Daoy (cell line): ENCODE measurements at places on chromosomes 6 and 20. TPM values are rescaled to one million over a fixed set of nuclear protein-coding genes. Genes with fewer than 3 reads are reported as not detected.

DNA sequence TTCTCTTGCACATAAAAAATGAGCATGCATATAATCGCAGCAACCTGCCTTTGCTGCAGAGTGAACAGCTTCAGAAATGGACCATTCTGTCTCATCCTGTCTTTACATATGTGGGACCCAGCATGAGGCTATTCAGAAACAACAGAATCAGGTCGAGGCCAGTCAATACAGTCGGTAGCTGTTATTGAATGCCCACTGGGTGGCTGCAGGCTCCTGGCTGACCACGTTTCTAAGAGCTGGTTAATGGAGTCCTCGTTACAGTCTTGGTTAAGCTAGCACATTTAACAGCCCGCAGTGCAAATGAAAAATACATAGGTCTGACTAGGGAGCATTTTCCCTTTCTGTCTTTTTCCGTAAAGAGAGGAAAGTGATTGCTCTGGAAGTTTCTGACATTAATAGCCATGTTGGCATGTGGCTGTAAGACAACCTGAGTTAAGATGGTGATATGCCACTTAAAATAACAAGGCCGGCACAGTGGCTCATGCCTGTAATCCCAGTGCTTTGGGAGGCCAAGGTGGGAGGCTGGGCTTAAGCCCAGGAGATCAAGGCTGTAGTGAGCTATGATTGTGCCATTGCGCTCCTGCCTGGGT, 75.0 kb downstream of the SHLD1 start:
- DNase-seq: no peak

KHDC1L gene
- 0.83 TPM in 1 of 2 replicates, not detected in the other for total RNA-seq

GRCh38 chr20:474581-474980, 12.2 kb upstream of the TBC1D20 start:
- DNase-seq: no peak

GRCh38 chr20:29878281-29878741, 1379.2 kb upstream of the DEFB115 start:
- peak; percentile 87 for DNase-seq

PTK7 gene
- total RNA-seq: 59.8 and 61.8 TPM in 2 replicates

GRCh38 chr6:165662041-165662748, 846 bp downstream of the PDE10A start:
- DNase-seq: peak; percentile 64

GRCh38 chr6:106086814-106087175, 659 bp downstream of the PRDM1 start:
- DNase-seq: no peak

FLRT3 gene
- 0.23 and 0.74 TPM in 2 replicates for total RNA-seq

CBLN4 gene
- under 0.01 TPM in 1 of 2 replicates, not detected in the other for total RNA-seq

DNA sequence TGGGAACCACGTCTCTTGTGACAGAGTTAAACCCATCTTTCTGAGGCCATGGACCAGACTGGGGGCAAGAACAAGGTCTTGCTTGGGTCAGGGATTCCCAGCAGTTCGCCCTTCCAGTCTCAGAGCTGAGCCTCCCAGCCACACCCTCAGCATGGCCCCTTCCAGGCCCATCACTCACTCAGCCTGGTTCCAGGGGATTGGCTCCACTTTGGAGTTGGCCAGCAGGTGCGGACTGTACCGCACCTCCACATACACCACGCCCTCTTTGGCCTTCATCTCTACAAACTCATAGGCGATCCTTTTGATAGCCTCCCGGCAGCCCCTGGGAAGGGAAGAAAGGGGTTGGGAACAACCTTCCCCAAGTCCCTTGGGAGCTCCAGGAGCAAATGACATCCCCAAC, 25.2 kb downstream of the ADA start:
- DNase-seq: no peak

- peak; percentile 69 for DNase-seq
Observed at GRCh38 chr6:110491644-110492317, 15.4 kb upstream of the SLC22A16 start.

DNA sequence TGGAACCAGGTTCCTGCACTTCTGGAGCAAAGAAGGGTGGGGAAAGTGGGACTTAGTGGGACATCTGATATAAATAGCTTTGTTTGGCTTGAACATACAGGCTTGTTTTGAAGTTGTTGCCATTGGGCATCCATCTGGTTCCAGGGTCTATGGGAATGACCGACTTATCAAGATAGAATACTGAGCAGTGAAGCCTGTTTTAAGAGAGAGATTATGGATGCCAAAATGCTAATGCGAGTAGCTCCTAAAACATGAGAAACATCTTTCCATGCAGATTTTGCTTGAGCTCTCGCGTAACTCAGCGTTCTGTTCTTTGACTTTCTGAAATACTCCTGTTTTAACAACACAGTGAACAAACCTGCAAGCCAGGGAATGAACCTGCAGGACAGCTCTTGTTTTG, 98.5 kb downstream of the ANKS1A start:
- DNase-seq: no peak

RCAN2 gene
- 1.6 and 2.0 TPM in 2 replicates for total RNA-seq

GRCh38 chr6:13617066-13617465, 1.9 kb downstream of the NOL7 start:
- DNase-seq: no peak

GRCh38 chr6:128918886-128919285, 35.9 kb downstream of the LAMA2 start:
- DNase-seq: no peak

DNA sequence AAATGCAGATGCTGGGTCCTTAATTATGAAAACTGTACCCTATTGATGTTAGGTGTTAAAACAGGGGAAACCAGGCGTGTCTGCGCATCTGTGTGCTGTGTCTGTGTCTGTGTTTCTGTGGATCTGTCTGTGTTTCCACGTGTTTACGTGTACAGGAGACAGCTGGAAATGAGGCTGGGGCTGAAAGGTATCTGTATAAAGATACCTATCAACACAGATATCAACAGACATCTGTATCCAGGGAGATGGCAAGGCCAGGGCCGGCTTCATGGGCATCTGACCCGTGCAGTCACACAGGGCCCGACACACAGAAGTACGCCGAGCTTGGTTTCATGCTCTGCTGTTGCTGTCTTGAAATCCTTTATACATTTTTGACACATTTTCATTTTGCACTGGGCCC, 48.6 kb downstream of the BMP7 start:
- no peak for DNase-seq

DNA sequence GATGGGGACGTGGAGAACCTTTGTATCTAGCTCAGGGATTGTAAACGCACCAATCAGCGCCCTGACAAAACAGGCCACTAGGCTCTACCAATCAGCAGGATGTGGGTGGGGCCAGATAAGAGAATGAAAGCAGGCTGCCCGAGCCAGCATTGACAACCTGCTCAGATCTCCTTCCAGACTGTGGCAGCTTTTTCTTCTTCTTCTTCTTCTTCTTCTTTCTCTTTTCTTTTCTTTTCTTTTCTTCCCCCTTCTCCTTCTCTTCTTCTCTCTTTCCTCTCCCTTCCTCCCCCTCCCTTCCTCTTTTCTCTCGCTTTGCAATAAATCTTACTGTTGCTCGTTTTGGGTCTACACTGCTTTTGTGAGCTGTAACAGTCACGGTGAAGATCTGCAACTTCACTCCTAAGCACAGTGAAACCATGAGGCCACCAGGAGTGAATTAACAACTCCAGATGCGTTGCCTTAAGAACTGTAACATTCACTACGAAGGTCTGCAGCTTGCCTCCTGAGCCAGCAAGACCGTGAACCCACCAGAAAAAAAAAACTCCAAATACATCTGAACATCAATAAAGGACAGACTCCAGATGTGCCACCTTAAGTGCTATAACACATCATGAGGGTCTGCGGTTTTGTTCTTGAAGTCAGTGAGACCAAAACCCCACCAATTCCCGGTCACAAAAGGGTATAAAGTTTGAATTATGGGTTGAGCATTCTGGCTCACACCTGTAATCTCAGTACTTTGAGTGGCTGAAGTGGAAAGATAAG, 19.6 kb upstream of the SERPINB1 start:
- DNase-seq: no peak

JAG1 gene
- 61.3 and 62.5 TPM in 2 replicates for total RNA-seq

DNA sequence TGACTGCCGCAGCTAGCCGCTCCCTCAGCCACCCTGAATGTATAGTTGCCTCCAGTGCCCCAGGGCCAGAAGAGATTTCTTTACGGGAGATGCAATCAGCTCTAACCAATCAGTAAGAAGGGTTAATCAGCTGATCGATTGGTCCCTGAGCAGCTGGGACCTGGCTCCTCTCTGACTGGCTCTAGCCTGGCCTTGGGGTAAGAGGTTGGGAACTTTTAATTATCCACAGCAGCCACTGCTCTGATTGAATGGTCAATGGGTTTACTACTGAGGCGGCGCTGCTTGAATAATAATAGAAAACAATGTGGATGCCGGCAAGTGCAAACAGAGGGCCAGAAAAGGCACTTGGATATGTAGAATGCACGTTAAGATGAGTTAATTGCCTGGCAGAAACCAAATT, 99.8 kb downstream of the TFAP2A start:
- DNase-seq: no peak

TSPO2 gene
- not detected in 2 replicates for total RNA-seq

DNA sequence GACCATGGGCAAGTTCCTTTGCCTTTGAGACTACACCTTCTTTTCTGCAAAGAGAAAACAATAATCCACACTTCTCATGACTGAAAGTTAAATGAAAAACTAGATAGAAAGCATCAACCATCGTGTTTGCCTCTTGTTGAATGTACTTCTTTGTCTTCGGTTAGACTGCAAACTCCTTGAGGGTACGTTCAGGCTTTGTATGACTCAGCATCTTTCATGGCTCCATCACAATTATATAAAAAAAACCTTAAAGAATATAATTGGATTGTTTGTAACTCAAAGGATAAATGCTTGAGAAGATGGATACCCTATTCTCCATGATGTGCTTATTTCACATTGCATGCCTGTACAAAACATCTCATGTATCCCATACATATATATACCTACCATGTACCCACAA, 439.2 kb downstream of the MAFB start:
- DNase-seq: no peak

GRCh38 chr6:2221726-2222274, 23.6 kb downstream of the GMDS start:
- DNase-seq: peak; percentile 34

DNA sequence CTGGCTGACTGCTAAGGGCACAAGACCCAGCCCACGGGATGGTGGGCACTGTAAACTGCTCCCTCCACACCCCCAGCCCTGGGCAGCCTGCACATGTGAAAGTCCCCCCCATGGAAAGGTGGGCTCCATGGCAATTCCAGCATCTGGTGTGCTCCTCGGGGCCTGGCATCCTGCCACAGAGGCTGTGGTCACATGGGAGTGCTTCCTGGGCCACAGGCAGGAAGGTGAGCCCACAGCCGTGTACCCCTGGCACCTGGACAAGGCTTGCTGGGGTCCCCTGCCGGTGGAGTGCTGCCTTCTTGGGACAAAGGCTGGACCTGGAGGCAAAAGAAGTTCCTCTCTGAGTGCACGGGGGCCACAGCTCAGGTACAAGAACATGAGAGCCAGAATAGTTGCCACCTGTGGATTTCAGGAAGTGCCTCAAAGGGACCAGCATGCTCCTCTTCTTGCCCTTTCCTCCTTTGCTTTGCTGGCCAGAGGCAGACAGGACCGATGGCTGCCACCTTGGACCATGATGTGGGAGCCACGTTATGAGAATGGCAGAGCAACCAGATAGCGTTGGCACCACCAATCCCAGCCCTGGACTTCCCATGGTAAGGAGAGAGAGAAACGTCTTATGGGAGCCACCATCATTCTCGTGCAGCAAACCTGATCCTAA, 120.2 kb upstream of the MLN start:
- peak; percentile 40 for DNase-seq

GRCh38 chr6:15266423-15266996, 20.6 kb downstream of the JARID2 start:
- no peak for DNase-seq

DZANK1 gene
- 0.89 and 1.4 TPM in 2 replicates for total RNA-seq

- no peak for DNase-seq
Observed at GRCh38 chr6:138107752-138108592, 753 bp upstream of the PERP start.

GRCh38 chr6:94227741-94228140, 808.4 kb upstream of the EPHA7 start:
- DNase-seq: no peak

FOXS1 gene
- 2.0 and 3.6 TPM in 2 replicates for total RNA-seq

SLC17A3 gene
- total RNA-seq: not detected in 2 replicates

GRCh38 chr6:36925809-36926208, 28.7 kb upstream of the PI16 start:
- DNase-seq: no peak
